ENCODE measurements at places on chromosomes 6 and 20.

DNA sequence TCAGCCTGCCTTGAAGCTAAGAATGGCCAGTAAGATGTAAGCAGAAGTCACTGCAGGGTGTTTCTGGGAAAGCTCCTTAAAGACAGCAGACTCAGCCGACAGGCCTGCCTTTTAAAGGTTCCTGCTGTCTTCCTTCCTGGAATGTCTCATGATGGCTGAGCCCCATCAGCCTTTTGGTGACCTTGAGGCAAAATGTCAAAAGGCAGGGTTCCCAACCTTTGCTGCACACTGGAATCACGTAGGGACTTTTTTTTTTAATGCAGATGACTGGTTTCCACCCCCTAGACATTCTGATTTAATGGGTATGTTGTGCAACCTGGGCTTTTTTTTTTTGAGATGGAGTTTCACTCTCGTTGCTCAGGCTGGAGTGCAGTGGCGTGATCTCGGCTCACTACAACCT lies 11.6 kb downstream of the MDGA1 start:
- DNase-seq = no peak

DNA sequence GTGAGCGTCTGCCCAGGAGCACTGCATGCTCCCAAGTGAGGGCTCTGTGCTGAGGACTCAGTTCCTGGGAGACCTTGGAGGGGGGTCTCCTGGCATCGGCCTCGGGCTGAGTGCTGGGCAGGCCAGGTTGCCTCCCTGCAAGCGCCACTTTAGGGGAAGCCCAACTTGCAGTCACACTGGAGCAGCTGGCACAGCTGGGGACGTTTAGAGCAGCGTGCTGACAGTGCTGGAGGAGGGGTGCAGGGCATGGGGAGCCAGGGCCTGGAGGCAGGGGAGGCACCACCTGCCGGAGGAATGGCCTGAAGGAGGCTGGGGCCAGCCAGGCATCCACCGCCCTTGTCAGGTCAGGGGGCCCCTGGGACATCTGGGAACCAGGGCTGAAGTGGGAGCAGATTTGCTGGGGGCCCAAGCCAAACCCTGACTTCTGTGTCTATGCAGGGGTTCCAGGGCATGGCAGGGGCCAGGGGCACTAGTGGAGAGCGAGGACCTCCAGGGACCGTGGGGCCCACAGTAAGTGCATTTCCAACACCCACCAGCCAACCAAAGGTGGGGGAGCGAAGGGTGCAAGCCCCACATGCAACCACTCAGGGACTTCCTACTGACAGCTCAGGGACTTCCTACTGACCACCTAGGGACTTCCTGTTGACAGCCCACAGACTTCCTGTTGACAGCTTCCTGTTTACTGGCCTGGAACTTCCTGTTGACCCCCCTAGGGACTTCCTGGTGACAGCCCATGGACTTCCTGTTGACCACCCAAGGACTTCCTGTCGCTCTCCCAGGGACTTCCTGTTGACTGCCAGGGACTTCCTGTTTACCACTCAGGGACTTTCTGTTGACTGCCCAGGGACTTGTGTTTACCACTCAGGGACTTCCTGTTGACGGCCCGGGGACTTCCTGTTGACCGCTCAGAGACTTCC lies 33.6 kb downstream of the COL20A1 start:
- no peak for DNase-seq

- DNase-seq = no peak
These were observed 166.4 kb upstream of the ZNF217 start for GRCh38 chr20:53760025-53760441.

- no peak for DNase-seq
These were observed 6.5 kb downstream of the PIM1 start for GRCh38 chr6:37176268-37177076.

GRCh38 chr6:18391023-18391422 lies 3.9 kb downstream of the RNF144B start:
- DNase-seq = no peak

- DNase-seq = no peak
These were observed 130.8 kb downstream of the TAF4 start for GRCh38 chr20:61934716-61935530.

- DNase-seq = no peak
These were observed 22.3 kb upstream of the RPP40 start for GRCh38 chr6:5025911-5026819.

DNA sequence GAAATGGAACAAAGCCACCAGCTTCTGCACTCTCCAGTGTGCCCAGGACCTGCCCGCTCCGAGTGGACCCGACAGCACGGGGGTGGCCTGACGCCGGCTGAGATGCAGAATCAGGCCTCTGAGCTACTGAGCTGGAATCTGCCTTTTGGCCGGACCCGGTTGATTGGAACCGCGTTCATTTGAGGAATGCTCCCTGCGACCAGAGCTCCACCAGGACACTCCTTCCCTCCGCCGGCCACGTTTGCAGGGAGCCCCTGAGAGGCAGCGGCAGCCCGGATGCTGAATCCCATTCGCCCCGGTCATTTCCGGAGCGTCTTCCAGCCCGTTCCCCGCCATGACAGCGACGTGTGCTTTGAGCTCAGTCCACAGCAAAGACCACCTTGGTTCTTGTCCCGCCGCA lies 392.7 kb downstream of the THBS2 start:
- no peak for DNase-seq

- DNase-seq = no peak
These were observed 155.3 kb downstream of the PLCB1 start for GRCh38 chr20:8287340-8287739.
